Right renal pelvis (tissue), 4 donors: ENCODE measurements at places on chromosomes 16 and 17.

GRCh38 chr16:21994856-21995465 is 6.0 kb downstream of the PDZD9 start:
- no peak for DNase-seq

DNA sequence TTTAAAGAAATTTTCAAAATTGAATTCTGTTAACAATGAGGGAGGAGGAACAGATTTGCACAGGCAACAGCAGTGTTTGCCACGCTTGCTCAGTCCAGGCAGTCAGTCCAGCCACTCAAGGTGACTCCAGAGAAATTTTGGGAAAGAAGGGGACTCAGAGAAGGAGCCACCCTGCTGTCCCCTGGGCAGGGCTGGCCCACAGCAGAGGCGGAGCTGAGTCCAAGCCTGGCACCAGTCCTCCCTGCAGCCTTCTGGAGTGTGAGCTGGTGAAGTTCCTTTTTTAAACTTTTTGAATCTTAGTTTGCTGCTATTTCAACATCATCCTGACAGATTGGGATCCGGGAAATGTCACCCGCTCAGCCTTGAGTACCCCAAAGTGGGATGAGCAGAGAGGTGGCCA is 14.5 kb upstream of the SLC47A2 start:
- no peak for DNase-seq

GRCh38 chr16:78684655-78685375 is 585.4 kb downstream of the WWOX start:
- no peak for DNase-seq

- DNase-seq: no peak
Observed at GRCh38 chr17:73262676-73263642, 1.3 kb upstream of the CPSF4L start.

- no peak for DNase-seq
Observed at GRCh38 chr17:70447588-70447987, 278.3 kb downstream of the KCNJ2 start.

DNA sequence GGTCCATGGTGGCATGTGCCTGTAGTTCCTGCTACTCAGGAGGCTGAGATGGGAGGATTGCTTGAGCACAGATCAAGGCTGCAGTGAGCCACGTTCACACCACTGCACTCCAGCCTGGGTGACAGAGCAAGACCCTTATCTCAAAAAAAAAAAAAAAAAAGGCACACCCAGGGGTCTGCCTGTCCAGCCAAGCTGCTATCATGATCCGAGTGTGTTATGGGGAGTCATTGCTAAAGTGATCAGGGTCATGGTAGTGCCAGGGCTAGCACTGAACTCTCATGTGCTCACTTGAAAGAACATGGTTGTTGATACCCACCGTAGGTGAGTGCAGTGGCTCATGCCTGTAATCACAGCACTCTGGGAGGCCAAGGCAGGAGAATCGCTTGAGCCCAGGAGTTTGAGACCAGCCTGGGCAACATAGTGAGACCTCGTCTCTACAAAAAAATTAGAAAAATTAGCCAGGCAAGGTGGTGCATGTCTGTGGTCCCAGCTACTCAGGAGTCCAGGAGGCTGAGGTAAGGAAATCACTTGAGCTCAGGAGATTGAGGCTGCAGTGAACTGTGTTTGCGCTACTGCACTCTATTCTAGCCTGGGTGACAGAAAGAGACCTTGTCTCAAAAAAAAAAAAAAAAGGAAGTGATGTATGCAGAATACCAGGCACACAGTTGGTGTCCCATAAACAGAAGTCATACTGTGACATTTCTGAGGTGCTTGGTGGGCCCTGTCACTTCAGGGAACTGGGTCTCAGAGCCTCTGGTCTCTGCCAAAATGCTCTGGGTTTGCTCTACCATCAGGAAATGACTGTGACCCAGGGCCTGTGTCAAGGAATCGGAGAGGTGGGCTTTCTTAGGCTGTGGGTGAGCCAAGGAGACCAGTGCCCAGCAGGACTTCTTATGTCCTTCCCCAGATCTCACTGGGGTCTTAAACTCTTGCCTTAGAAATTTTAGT is 2.2 kb downstream of the PRM1 start:
- DNase-seq: no peak

DNA sequence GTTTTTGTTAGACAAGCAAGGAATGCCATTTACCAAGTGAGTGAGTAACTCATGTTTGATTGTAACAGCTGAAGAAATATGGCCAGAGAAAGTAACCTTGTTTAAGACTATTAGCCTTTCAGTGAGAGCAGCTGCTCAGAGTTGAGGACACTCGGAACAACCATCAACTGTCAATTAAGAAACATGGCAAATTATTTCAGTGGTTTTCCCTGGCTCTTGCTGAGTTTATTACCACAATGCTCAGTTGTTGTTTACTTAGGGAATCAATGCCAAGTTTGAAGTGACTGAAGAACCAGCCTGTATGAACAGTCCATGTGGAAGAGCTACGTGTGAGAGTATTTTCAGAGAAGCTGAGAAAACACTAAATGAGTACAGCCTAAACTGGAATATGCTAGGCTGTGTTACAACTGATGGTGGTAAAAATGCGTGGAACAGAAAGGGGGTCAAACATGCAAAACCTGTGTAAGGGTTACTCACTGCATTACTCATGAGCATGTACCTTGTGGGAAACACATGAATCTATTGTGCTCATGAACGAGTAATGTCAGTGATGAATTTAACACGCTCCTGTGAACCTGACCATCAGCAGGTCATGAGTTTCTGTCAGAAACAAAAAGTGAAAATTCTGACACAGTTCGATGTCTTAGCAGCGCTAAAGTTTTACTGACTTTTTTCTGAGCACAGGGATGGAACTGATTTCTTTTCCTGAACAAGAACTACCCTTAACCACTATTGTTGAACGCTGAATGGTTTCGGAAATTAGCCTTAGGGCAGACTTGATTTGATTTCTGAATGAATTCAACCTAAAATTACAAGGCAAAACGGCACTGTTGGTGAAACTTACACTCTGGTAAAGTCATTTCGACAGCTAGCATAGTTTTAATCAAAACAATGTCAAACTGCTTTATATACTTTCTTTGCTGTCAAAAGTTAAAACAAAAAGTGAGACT is 33.5 kb downstream of the GNA13 start:
- no peak for DNase-seq

DNA sequence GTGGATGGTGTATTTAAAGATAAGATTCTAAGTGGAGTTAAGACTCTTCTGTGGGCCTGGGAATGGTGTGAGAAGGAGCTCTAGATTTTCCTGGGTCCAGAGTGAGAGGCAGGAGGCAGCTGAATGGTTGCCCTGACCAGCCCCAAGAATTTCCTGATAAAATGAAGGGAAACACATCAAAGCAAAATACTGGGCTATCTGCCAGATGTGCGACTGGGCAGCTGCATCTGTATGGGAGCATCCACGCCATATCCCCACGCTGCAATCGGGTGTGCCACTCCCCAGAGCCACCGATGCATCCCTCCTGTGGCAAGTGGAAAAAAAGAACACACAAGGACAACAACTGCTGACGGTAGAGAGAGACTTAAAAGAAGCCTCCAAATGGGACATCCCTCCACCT is 84.3 kb upstream of the COX10 start:
- DNase-seq: no peak

- no peak for DNase-seq
Observed at GRCh38 chr17:72382971-72383722, 262.3 kb downstream of the SOX9 start.

DNA sequence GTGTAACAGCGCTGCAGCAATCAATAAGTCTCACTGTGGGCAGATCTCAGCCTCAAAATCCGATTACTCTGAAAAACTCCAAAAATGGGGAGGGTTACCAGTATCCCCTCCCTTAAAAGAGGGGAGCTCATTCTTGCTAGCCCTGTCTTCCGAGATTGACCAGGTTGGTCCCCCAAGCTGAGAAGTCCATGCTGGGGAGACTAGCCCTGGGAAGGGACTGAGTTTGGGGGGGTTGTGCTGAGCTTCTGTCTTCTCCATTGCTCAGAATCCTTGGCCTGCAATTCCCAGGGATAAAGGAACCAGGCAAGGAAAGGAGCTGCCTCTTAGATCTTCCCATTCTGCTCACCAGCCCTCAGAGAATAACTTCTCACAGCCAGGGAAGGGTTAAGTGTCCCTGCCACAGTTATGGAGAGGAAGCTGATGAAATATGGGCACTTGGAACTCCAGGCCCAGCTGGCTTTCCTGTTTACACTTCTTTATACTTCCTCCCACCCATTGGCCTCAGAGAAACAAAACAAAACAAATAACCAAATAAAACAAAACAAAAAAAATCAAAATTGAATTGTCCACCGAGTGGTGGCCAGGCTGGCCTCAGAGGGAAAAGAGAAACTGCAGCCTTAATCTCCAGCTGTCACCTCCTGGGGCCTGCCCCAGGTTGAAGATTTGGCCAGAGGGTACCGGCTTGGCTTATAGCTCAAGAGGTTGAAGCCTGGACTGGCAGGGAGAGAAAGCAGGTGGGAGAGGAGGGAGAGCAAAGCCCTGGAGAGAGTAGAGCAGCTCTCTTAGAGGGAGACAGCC is 2.6 kb downstream of the HOXB3 start:
- no peak for DNase-seq

DNA sequence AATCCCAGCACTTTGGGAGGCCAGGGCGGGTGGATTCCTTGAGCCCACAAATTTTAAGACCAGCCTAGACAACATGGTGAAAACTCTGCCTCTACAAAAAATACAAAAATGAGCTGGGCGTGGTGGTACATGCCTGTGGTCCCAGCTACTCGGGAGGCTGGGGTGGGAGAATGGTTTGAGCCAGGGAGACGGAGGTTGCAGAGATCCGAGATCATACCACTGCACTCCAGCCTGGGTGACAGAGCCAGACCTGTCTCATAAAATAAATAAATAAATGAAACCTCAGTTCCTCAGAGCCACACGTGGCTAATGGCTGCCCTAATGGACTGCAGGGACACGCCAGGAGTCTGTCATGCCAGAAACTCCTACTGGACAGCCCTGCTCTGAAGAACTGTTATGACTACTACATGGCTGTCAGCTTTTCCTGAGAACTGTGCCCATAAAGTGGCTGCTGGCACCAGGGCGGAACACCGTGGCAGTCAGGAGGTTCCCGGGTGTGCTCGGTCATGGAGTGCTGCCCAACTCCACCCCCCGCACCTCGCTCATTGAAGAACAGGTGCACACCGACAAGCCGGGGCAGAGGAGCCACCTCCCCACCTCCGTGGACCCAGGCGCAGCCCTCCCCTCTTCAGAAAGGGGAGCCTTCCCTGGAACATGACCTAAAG is 4.3 kb downstream of the TMEM11 start:
- no peak for DNase-seq

DNA sequence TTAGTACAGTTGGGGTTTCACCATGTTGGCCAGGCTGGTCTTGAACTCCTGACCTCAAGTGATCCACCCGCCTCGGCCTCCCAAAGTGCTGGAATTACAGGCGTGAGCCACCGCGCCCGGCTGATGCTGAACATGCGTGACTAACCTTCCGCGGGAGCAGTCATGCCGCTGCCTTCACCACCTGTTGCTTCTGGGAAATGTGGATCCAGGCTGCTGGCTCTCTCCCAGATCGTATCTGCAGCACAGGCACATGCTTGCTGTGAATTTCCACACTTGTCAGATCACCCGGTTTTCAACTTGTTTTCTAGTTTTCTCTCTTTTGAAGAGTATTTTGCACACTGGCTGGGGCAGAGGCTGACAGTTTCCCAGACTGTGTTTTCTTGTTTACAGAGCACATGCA is 97.9 kb downstream of the ADCY9 start:
- no peak for DNase-seq

DNA sequence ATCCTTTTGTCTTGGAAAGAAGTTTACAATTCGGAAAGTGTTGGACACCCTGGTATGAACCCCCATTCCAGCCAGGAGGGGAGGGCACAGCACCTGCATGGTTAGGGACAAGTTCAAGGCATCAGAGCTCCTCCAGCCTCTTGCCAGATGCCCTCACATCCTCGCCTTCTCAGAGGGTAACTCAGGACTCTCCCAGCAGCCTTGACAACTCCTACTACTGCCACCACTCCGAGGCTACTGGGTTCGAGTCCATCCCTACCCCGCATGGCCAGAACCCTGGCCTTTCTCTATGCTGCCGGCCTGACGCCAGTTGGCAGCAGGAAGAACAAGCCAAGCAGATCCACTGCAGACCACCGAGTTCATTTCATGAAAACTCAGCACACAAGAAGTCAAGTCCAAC is 34.1 kb downstream of the AXIN2 start:
- no peak for DNase-seq

GRCh38 chr17:45409659-45410076 is 23.0 kb downstream of the ARHGAP27 start:
- DNase-seq: no peak

DNA sequence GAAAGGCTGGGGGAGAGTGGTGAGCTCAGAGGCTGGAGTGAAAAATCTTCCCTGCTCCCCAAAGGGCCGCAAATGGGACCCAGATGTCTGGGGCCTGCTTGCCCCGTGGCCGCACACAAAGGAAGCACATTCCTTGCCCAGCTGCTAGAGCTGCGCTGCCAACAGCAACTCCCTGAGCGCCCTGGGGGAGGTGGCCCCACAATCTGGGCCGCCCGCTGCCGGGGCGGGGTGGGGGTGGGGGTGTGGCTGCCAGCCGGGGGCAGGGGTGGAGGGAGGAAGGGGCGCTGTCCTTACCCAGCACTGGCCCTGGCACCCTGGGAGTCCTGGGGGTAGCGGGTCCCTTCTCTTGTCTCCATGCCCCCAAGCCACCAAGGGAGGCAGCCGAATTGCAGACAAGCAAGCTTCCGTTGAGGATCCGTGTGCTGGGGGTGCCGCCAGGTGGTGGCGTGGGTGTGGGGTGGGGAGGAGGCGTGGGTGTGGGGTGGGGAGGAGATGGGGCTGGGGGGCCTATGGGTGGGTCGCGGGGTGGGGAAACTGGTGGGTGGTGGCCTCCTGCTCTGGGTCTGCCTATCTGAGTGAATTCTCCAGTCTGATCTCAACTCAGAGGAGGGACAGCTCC is 48.4 kb upstream of the PABPN1L start:
- DNase-seq: no peak

DNA sequence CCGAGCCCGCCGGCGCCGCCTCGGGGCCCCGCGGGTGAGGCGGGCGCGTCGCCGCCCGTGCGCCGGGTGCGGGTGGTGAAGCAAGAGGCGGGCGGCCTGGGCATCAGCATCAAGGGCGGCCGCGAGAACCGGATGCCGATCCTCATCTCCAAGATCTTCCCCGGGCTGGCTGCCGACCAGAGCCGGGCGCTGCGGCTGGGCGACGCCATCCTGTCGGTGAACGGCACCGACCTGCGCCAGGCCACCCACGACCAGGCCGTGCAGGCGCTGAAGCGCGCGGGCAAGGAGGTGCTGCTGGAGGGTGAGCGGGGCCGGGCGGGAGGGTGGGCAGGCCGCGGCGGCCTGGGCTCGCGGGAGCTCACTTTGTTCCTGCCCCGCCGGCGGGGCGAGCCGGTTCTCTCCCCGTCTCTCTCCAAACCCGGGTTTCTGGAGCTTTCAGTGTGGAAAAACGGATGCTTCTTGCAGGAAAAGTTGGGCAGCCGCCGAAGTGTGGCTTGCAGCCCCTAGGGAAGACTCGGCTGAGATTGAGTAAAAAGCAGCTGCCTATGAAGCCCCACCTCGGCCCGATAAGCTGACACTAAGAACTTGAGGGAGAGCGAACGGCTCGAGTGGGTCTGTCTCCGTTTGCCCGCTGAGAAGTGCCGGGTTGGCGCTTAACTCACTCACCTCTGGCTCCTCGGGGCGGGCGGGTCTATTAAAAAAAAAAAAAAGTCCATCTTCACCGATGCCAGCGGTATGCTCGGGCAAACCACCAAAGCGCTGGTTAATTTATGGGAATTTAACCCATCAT is 677 bp downstream of the SNTB2 start:
- DNase-seq: no peak

GRCh38 chr16:29742683-29743275 is 3.0 kb downstream of the C16orf54 start:
- DNase-seq: no peak
